ENCODE measurements at places on chromosomes 6 and 20. TPM values are rescaled to one million over a fixed set of nuclear protein-coding genes. Genes with fewer than 3 reads are reported as not detected.
A peak's percentile ranks its signal among the peaks of the same experiment; 100 is the strongest.

The OTOR gene
- not detected for total RNA-seq

The GHRH gene
- total RNA-seq: not detected

DNA sequence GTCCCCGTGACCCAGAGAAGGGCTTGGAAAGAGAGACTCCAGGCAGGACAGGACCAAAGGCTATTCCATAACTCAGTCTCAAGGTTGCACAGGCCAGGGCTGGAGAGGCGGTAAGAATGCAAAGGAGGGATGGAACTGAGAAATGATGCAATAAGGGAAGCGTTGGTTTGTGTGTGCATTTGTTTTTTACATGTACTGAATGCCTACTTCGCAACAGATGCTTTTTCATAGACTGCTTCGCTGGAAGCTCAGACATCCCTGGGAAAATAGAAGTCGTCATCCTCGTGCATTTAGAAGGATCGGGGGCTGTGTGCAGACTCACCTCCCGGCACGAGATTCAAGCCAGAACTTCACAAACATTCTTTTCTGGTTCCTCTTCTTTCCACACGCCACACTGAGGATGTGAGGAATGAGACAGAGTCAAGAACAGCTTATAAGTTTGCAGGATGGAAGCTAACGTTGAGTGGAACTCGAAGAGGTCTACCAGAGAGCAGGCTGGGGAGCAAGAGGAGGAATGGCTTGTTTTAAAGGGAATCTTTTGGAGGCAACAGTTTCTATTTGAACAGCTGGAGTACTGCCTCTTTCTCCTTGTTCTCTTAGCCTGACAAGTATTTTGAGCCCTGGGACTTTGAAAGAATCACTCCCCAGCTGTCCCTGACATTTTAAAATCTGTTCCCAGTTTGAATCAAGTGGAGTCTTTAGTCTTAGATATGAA, 19.3 kb upstream of the LY86 start:
- no peak overlapping the region for H3K4me3 ChIP-seq
- H3K36me3 ChIP-seq: no peaks in the 10 kb centered on the region
- H3K27me3 ChIP-seq: peaks cover 4% of the 10 kb centered on the region
- no peaks in the 10 kb centered on the region for H3K4me1 ChIP-seq
- no peak overlapping the region for H3K27ac ChIP-seq

- H3K27ac ChIP-seq: no peak overlapping the region
- H3K36me3 ChIP-seq: no peaks in the 10 kb centered on the region
- H3K4me3 ChIP-seq: peak overlapping the region; percentile 56
- H3K27me3 ChIP-seq: no peaks in the 10 kb centered on the region
Measured at GRCh38 chr6:7261852-7262461, 51.0 kb downstream of the SSR1 start.

- no peaks in the 10 kb centered on the region for H3K27me3 ChIP-seq
- no peaks in the 10 kb centered on the region for H3K4me1 ChIP-seq
- no peaks in the 10 kb centered on the region for H3K36me3 ChIP-seq
- no peak overlapping the region for H3K4me3 ChIP-seq
- H3K27ac ChIP-seq: no peak overlapping the region
Measured at GRCh38 chr6:145502416-145502815, 232.9 kb downstream of the EPM2A start.

DNA sequence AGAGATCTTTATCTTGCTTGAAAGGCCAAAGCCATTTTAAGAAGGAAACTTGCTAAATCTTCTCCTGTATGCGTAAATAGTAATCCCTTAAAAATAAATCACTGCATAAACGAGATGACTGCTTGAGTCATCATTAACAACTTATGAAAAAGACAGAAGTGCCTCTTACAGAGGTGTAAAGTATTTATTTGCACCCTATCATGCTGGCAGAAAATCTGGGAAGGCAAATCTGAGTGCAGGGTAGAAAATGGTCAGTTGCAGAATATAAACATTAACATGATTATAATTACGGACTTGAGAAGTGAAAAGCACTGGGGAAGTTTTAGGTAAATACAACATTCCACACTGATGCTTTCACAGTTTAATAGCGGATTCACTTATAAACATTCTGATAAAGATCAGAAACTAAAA, 67.5 kb upstream of the FBXO30 start:
- no peaks in the 10 kb centered on the region for H3K27me3 ChIP-seq
- no peak for DNase-seq
- H3K4me1 ChIP-seq: peaks cover 4% of the 10 kb centered on the region
- H3K27ac ChIP-seq: no peak overlapping the region

- no peak overlapping the region for H3K27ac ChIP-seq
- no peaks in the 10 kb centered on the region for H3K27me3 ChIP-seq
- peak; percentile 87 for DNase-seq
- peaks cover 26% of the 10 kb centered on the region for H3K4me1 ChIP-seq
- H3K36me3 ChIP-seq: no peaks in the 10 kb centered on the region
Measured at GRCh38 chr6:53484476-53485280, 60.2 kb downstream of the GCLC start.

- H3K27ac ChIP-seq: no peak overlapping the region
- no peak overlapping the region for H3K4me3 ChIP-seq
- no peaks in the 10 kb centered on the region for H3K27me3 ChIP-seq
- H3K36me3 ChIP-seq: no peaks in the 10 kb centered on the region
- no peaks in the 10 kb centered on the region for H3K4me1 ChIP-seq
- no peak for DNase-seq
Measured at GRCh38 chr20:32064667-32065066, 12.6 kb downstream of the HCK start.

- peaks cover 33% of the 10 kb centered on the region for H3K4me1 ChIP-seq
- peak overlapping the region; percentile 87 for H3K27ac ChIP-seq
- H3K27me3 ChIP-seq: no peaks in the 10 kb centered on the region
- DNase-seq: peak; percentile 48
- H3K36me3 ChIP-seq: no peaks in the 10 kb centered on the region
- H3K4me3 ChIP-seq: peak overlapping the region; percentile 33
Measured at GRCh38 chr6:149897015-149897697, 757 bp downstream of the RAET1E start.

DNA sequence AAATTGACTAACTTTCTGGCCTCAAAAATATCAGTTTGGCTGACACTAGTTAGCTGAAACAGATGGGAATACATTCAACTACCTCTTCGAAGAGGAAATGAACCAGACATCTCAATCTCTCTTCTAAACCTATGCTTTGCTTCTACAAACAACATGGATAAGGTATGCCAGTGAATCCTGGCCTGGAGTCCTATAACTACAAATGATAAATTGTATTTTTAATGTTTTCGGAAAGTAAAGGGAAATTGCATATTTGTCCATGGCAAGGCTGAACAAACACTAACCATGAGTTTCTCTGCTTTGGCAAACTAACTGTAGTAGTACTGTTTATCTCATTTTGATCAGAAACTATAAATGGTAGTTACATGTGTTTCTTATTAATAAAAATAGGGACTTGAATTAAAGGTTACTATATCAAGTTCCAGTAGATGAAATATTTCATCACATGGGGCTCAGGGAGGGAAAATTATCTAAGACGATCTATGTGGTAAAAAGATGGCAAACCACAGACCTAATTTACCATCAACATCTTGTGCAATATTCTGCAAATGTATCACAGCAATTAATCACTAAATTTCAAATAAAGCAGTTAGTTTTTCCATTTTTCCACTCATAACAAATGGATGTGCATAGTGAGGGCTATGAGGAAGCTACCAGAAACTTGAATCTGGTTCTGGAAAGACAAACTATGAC, 76.8 kb downstream of the COL12A1 start:
- no peak for DNase-seq
- H3K4me1 ChIP-seq: no peaks in the 10 kb centered on the region
- H3K27ac ChIP-seq: no peak overlapping the region
- peaks cover 3% of the 10 kb centered on the region for H3K36me3 ChIP-seq
- H3K27me3 ChIP-seq: no peaks in the 10 kb centered on the region

- H3K4me3 ChIP-seq: no peak overlapping the region
- H3K27ac ChIP-seq: no peak overlapping the region
- H3K36me3 ChIP-seq: no peaks in the 10 kb centered on the region
- no peaks in the 10 kb centered on the region for H3K4me1 ChIP-seq
- no peaks in the 10 kb centered on the region for H3K27me3 ChIP-seq
Measured at GRCh38 chr6:2624177-2624576, 126.5 kb downstream of the MYLK4 start.

- peak; percentile 72 for DNase-seq
- no peaks in the 10 kb centered on the region for H3K4me1 ChIP-seq
- peak overlapping the region; percentile 59 for H3K27ac ChIP-seq
- H3K36me3 ChIP-seq: no peaks in the 10 kb centered on the region
- H3K27me3 ChIP-seq: no peaks in the 10 kb centered on the region
Measured at GRCh38 chr6:155273431-155273830, 9.6 kb downstream of the CLDN20 start.
